ENCODE measurements at places on chromosomes 12 and 14. TPM values are rescaled to one million over a fixed set of nuclear protein-coding genes. Genes with fewer than 3 reads are reported as not detected.

- no peak for DNase-seq
These were observed 158.4 kb downstream of the IPO8 start for GRCh38 chr12:30537228-30537627.

- no peak for DNase-seq
These were observed 27.6 kb downstream of the WASHC3 start for GRCh38 chr12:102033991-102034745.

DNA sequence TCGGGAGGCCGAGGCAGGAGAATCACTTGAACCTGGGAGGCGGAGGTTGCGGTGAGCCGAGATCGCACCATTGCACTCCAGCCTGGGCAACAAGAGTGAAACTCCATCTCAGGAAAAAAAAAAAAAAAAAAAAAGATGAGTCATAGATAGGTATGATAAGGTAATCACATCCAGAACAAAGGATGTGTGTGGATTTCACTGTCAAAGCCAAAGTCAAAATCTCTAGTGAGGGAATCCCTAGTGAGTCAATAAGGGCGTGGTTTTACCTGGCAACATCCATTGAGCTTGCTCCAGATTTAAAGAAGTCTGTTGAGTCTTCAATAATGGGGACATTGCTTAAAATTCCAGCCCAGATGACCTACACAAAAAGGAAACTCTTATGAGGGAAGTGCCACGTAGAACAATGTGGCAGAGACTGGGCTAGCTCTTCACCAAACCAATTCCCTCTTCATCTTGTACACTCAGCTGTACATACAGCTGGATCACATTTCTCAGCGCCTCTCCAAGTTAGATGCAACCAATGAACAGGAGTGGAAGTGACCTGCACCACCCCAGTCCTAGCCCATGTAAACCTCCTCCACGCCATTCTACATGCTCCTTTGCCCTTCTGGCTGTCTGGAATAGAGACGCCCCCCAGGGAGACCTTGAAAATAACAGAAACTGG lies 23.4 kb downstream of the ALDH1L2 start:
- no peak for DNase-seq

DNA sequence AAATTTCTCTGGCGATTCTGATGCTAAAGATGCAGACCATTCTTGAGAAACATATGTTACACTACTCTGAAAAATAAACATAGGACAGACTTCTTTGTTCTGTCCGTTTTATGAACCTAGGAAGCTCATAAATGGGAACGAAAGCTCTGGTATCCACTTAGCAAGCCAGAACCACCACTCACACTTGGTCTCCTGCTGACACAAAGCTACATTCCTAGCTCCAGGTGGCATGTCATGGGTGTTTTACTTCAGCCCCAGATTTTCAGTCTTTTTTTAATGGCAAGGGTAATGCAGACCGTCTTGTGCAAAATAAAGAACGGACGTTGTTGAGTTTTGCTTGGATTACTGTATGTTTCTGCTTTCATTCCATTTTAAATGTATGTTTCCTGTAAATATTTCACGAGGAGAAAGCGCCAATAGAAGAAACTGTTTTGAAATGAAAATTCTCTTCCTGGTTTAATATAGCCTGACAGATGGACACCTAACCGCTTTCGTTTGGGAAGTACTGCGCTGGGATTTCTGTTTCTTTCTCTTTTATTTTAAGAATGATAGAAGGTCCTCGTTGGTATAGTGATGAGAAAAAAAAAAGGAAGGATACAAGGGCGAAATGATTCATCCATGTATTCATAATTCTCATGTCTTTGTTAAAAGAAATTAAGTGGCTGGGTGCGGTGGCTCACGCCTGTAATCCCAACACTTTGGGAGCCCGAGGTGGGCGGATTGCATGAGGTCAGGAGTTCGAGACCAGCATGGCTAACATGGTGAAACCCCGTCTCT lies 871 bp upstream of the COQ5 start:
- no peak for DNase-seq

Gene CATSPERB
- total RNA-seq = 4.1 TPM

Gene HCAR3
- not detected for total RNA-seq

- DNase-seq = no peak
These were observed 380.8 kb downstream of the EGLN3 start for GRCh38 chr14:33569821-33570687.

DNA sequence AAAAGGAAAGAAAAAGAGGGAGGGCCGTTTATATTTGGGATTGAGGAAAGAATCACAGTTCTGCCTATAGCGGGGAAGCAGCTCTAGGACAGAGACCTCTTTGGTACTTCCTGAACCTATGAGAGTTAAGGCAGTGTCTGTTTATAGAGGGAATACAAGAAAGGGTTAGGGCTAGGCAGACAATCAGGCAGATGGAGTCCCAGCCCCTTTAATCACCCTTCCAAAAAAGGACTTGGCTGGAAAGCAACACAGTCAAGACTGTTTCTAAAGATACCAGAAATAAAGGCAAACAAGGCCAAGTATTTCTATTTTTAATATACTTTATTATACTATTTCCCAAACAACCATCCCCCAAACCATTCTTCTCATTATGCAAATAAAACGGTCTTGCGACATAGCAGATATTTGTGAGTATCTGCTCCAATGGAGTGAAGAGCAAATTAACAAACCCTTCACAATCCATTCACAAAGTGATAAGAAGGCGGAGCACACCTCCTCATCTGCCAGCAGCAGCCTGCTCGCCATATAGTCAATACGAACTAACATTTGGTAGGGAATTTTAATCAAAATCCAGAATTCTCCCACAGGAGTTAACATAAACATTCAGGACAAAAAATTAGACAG lies 697 bp upstream of the GRIP1 start:
- no peak for DNase-seq

DNA sequence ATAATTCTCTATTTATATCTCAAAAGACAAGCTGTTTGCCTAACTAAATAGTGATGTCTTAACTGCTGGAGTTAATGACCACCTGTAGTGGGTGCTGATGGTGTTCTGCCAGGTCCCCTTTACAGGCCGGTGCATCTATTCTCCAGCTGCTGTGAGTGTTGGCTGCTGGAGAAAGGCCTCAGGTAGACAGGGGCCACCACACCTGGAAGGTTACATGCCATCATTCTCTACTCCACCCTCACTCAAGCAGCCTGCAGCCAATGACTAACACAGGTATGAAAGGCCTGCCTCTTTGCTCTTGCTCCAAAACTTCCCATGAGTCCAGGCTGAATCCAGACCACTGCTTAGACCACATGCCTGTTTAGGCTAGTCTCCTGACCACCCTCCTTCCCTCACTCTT lies 73.9 kb downstream of the RPS6KA5 start:
- DNase-seq = no peak

DNA sequence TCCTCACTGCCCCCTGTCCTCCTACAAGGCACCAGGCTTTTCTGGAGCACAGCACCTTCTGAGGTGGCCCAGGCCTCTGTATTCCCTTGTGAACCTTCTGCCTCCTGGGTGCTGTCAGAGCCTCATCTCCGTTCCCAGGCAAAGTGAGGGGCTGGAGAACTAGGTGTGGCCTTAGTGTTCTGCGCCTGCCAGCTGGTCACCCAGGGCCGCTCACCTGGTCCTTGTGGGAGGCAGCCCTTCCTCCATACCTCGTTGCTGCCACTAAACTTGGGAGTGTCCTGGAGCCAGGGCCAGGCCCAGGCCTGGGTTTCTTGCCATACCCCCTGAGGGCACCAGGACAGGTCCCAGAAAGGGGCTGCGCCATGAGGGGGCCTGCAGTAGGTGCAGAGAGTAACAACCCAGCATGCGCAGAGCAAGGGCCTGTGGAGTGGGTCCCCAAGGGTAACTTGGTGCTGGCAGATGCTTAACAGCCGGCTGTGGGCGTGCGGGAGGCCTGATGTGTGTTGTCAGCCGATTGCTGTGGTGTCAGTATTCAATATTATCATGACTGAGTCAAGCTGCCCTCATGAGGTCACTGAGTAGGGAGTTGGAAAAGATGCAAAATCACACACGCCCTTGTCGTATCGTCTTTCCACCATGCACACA lies 17.1 kb downstream of the OTUB2 start:
- no peak for DNase-seq

- DNase-seq = no peak
These were observed 181.7 kb downstream of the NPAS3 start for GRCh38 chr14:33120341-33120740.

Gene KRT83
- total RNA-seq = not detected

DNA sequence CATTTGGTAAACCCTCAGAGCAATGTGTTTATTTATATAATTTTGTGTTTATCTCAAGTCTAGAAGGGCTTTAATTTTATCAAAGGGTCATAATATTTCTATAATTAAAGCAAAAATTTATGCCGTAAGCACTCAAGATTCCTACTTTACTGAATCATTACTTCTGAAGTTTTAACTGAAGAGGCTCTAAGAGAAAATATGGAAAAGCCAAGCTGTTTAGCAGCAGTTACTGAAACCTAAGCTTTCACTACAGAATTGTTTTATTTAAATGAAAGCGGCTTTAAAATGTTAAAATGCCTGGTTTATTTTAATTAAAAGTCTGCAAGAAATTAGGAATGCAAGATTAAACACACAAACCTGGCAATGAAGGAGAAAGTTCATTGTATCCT lies 73.9 kb upstream of the BBS10 start:
- no peak for DNase-seq

Gene CCDC177
- total RNA-seq = not detected

All from mucosa of descending colon (tissue), 3 donors.